A549 treated with CORT108297 at 1 μM for 4 hours (cell line): ENCODE measurements at places on chromosomes 5 and 9. TPM values are rescaled to one million over a fixed set of nuclear protein-coding genes. Genes with fewer than 3 reads are reported as not detected.

The NEUROG1 gene
- total RNA-seq, result not detected in 5 replicates

The GLRA1 gene
- total RNA-seq, result not detected in 5 replicates

The ARSI gene
- total RNA-seq, result 30.7 to 50.7 TPM (median 44.2 TPM) in 5 replicates

The CNTNAP3B gene
- 15.1 to 19.2 TPM (median 16.9 TPM) in 5 replicates for total RNA-seq
